Left renal pelvis (tissue), 4 donors: ENCODE measurements at places on chromosomes 7 and 10.

GRCh38 chr10:31836569-31837406 lies 91.8 kb downstream of the ARHGAP12 start:
- no peak for DNase-seq

DNA sequence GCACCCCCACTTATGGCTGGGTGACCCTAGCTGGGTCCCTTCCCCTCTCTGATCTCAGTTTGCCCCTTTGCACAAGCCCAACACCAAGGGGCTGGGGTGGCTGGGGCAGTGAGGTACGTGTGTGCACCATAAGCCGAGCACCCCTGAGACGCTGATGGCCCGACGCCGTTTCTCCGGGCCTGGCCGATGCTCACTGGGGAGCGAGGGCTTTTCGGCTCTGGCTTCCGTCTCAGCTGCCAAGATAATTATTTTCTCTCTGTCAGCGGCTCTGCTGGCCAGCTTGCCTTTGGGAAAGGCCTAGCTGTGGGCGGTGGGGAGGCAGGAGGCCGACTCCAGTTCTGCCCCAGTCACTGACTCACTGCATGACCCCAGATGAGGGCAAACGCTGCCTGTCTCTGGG lies 91.0 kb downstream of the ZMIZ1 start:
- DNase-seq = no peak

DNA sequence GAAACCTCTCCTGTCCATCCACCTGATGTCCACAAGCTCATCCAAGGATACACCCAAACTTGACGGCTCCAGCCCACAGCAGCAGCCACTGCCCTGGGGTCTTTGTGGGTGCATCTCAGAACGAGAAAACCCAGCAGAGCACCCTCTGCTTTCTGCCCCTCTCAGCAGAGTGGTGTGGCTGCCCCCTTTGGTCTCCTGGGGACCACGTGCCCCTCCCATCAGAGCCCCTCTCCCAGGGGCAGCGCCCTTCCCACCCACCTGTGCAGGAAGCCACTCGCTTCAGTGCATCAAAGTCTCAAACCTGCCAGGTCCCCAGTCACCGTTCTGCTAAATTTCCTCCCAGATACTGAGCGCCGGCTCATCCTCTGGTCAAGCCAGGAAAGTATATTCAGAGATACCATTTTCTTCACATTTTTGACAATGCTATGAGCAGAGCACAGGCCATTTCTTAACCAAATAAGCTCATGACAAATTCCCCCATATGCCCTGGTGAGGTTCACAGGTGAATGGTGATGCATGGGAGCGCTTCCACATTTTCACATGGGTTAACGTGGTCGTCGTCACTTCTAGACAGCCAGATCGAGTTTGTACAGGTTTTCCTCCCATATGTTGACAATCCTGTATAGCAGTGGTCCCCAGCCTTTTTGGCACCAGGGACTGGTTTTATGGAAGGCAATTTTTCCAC lies 32.4 kb downstream of the CAMK2B start:
- DNase-seq = no peak

GRCh38 chr10:45008524-45009161 lies 7.9 kb downstream of the ZNF22 start:
- DNase-seq = peak; percentile 83

GRCh38 chr10:109977382-109977806 lies 30.4 kb upstream of the ADD3 start:
- DNase-seq = no peak

DNA sequence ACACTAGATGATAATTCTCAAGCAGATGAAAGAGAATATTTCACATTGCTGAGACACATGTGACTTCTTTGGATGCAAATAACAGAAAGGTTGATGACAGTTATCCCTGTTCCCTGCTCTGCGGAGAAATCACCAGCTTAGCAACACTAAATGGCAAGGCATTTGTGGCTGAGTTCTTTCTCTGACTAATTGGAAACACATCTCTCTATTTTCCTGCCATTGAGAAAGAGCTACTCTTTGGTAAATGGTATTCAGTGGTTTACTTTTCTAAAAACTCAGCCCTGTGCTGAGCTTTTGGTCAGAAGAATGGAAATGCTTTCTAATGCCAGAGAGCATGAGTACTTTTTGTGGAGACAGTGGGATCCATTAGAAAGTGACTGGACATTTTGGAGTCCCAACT lies 771.4 kb downstream of the LRMDA start:
- no peak for DNase-seq

- no peak for DNase-seq
Observed at GRCh38 chr7:97014145-97014750, 8.9 kb downstream of the DLX6 start.

DNA sequence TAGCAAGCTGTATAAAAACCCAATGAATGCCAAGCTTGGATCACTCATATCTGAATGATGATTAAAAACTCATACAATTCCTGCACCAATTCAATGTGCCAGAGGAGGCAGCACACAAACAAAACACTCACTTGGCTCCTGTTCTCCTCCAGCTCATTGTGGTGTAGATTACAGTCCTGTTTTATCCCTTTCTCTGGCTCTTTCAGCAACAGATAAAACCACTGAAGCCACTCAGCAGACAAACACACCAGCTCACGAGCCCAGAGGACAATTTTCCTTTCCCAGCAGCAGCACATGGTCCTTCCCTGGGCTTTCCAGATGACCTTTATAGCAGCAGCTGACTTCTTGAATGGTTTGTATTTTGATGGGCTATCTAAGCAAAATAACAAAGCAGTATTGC lies 107.3 kb upstream of the STARD3NL start:
- peak; percentile 6 for DNase-seq

GRCh38 chr7:143181349-143181748 lies 1.9 kb upstream of the TAS2R39 start:
- DNase-seq = no peak

DNA sequence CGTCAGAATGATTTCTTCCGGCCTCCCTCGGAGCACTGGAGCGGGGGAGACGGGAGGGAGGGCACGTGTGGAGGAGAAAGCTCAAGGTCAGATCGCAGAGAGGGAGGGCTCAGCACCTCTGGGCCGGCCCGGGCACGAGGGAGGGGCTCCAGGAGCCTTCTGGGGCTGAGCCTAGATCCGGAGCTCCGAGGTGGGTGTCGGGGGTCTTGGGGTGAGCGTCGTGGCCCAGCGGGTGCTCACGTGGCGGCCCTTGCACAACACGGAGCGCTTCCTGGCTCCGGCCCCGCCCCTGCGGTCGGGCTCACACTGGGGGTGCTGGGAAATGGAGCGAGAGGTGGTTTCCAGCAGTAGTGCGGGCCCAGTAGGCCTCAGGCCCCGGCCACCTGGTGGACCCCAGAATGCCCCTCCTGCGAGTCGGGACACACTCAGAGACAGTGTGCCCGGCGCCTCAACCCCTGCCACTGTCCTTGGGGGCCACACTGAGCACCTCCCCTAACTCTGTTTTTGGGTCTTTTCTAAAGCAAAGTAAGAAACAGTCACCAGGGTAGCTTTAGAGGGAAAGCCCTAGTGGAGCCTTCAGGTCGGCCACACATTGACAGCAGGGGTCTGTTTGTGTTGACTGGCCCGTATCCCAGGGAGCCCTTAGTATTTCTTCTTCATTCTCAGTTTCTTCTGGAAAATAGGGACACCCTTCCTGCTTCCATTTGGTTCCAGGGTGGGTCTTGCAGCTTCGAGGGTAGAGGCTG lies 798 bp downstream of the PPIF start:
- DNase-seq = no peak

DNA sequence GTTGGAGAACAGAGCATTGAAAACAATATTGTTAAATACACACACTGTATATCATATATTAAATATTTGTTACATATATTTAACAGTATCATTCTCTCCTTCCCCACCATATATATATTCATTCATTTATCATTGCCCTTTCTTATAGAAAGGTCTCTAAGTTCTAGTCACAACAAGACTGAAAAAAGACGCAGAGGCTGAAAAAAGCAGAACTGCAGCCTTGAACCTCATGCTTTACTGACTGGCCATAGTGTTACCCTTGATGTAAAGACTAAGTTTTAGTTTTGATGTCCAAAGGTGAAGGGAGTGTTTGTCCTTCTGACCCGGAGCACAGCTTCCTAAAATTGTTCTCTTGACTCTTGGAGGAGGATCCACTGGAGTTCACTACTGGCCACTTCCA lies 247.9 kb downstream of the PTEN start:
- no peak for DNase-seq

DNA sequence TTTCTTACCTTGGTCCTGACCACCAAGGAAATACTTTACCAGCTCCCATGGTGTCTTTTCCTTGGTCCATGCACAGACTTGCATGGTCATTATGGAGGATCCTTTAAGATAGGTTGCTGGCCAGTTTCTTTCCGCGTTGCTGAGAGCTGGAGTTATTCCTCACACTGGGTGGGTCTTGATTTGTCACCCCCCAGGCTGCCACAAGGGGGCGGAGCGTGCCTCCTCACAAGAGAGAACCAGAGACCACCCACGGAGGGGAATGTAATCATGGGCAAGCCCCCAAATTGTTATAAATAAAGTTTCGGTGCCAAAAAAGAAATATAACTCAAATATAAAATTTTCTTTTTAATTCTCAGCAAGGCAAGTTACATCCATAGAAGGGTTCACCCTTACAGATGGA lies 10.5 kb upstream of the TRIM24 start:
- no peak for DNase-seq

DNA sequence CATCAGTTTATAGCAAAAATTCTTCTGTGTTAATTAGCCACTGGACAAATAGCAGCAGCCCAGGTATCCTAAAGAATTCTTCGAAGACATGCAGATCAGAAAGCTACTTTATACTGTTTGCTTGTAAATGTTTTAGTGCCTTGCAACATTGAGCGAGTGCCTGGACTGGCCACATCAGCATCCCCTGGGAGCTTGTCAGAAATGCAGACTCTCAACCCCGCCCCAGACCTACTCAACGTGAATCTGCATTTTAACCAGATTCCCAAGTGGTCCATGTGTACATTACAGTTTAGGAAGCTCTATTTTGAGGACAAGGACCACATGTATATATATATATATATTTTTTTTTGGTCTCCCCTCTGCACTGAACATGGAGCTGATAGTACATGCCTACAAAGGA lies 18.5 kb upstream of the PLEKHS1 start:
- no peak for DNase-seq

- DNase-seq = no peak
Observed at GRCh38 chr7:96747418-96747940, 37.8 kb upstream of the SEM1 start.

DNA sequence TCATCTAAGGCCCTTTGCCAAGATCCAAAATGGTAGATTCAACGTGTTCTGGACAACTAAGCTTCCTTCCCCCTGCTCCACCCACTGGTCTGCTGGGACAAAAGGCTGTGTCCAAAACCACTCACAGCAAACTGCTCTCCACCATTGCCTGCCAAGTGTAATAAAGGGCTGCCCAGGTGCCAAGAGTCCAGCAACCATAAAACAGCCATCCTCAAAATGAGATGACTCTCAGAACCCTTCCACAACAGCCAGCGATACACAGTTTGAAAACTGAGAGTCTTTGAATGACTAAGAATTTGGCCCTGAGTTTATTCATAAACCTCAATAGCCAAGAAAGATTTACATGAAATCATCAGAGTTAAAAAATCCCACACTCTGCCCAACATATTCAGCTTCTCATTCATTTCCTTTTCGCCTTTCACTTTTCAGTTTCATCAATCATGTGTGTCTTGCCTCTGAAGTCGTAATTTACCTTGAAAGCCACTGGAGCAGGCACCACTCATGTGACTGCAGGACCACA lies 658.1 kb upstream of the MGMT start:
- no peak for DNase-seq

GRCh38 chr10:119024882-119025281 lies 4.6 kb upstream of the NANOS1 start:
- no peak for DNase-seq

DNA sequence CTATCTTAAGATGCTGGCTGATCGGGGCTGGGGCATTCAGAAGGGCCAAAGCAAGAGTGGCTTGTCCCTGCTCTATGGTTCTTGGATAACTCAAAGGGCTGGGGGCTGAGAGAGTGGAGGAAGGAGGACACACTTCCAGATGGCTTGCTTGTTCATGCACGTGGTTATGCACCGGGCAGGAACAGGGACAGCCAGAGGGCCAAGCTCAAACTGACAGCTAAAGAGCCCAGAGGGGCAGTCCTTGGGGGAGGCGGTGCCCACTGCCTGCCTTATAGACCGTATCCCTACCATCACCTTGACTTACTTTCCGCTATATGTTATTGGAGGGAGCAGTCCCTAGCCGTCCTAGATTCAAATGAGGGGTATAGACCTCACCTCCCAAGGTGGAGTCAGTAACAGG lies 192.7 kb upstream of the SVIL start:
- no peak for DNase-seq
